ENCODE measurements at places on chromosomes 16 and 17.

DNA sequence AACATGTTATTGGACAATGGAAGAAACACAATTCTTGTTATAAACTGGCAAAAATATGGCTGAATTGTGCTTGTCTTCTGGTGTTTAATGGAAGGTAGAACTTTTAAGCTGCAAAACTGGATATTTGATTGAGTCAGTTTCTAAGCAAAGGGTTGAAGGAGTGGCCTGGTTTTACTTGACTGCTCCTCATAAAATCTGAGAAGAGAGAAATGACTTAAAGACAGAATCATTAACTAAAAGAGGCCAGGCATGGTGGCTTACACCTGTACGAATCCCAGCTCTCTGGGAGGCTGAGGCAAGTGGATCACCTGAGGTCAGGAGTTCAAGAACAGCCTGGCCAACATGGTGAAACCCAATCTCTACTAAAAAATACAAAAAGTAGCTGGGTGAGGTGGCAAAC, 770.7 kb downstream of the CDH11 start:
- peak; percentile 29 for DNase-seq

DNA sequence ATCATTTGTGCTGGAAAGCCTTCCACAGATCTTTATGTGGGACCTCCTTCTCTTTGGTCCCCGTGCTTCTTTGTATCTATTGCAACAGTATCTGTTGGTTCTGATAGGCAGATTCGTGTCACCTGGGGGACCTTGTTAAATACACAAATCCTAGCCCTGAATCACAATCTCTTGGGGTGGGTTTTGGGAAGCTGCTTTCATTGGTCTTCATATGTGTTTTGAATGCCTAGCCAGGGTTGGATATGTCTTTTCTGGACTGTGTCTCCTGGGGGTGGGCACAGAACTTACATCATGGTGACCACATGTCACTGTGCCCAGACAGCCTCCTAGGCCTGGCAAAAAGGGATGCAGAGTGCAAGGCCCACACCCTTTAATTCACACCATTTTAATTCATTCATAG, 81.0 kb upstream of the HNF1B start:
- DNase-seq = no peak

DNA sequence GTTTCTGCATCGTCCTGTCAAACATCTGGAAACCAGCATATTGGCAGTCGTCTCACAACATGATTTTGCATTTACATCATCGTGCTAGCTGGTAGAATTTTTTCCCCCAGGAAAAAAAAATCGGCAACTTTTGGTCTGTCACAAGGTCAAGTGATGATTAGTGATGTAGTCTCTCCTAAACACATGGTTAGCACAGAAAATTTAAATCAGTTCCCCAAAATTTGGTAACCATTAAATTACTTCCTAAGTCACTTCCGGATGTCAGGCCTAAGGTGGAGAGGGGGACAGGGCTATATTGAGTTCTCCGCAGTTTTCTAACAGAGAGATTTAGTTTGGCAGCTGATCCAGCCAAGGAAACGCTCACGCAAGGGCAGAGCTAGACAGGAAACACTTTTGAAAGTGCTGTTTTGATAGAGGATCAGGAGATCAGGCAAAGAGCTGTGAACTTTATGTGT, 271.0 kb upstream of the TBX2 start:
- no peak for DNase-seq

GRCh38 chr17:29870836-29871465, 59.1 kb downstream of the SSH2 start:
- no peak for DNase-seq

DNA sequence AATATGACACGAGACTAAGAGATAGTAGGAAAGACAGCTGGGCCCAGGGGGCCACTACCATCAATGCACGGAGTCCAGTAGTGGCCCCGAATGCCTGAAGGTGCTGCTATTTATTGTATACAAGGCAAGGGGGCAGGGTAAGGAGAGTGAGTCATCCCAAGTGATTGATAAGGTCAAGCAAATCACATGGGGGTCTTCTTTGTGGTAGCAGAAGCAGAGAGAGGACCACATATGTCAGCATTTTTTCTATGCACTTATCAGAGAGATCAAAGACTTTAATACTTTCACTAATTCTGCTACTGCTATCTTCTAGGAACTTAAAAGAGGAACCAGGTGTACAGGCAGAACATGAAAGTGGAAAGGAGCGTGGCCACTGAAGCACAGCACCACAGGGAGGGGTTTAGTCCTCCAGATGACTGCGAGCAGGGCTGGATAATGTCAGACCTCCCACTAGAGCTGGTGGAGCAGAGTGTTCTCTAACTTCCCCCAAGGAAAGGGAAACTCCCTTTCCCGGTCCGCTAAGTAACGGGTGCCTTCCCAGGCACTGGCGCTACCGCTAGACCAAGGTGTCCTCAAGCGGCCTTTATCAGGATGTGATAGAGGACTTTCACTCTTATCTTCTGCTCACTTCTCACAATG, 26.4 kb upstream of the ARL4D start:
- DNase-seq = peak; percentile 34

Measured in ACHN (cell line).